ENCODE measurements at places on chromosomes 1 and 21.
A peak's percentile ranks its signal among the peaks of the same experiment; 100 is the strongest.

- no peak for DNase-seq
Measured at GRCh38 chr21:44952116-44952928, 12.5 kb downstream of the SLX9 start.

DNA sequence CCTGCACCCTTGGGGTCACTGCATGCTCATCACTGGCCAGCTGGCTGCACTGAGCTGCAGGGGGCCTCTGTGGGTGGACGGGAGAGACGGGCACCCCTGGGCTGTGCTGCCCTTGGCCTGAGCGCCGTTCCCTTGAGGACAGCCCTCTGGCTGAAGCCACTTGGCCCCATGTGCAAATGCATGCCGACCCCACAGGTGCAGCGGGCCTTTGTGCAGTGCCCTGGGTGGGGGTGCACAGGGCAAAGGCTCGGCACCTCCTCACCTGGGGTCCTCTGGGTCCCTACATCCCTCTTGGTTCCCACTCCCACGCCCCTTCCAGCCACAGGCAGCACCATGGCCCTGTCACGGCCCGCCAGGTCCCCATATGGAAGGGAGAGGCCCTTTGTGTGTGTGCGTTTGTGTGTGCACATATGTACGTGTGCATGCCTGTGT, 41.3 kb downstream of the COQ8A start:
- DNase-seq = no peak

GRCh38 chr1:87329051-87329525, 408 bp downstream of the LMO4 start:
- peak; percentile 35 for DNase-seq

- no peak for DNase-seq
Measured at GRCh38 chr1:225655509-225656258, 2.8 kb upstream of the ENAH start.

DNA sequence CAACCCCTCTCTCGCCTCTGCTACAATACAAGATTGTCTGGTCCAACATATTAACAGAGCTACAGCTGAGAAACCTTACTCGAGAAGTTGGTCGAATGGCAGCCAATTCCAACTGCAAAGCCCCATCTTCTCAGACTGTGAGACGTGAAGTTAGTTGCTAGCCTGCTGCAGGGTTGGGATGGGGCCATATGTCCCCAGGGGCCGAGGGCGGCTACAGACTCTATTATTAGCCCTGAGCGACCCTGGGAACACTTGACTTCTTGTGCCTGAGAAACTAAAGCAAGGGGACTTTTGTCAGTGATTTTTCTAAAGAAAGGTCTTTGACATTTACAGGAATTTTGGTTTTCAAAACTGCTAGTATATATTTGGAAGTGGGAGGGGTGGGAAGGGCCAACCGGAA, 13.7 kb downstream of the NCF2 start:
- DNase-seq = no peak

GRCh38 chr1:172976222-172977041, 74.3 kb downstream of the TNFSF18 start:
- no peak for DNase-seq

DNA sequence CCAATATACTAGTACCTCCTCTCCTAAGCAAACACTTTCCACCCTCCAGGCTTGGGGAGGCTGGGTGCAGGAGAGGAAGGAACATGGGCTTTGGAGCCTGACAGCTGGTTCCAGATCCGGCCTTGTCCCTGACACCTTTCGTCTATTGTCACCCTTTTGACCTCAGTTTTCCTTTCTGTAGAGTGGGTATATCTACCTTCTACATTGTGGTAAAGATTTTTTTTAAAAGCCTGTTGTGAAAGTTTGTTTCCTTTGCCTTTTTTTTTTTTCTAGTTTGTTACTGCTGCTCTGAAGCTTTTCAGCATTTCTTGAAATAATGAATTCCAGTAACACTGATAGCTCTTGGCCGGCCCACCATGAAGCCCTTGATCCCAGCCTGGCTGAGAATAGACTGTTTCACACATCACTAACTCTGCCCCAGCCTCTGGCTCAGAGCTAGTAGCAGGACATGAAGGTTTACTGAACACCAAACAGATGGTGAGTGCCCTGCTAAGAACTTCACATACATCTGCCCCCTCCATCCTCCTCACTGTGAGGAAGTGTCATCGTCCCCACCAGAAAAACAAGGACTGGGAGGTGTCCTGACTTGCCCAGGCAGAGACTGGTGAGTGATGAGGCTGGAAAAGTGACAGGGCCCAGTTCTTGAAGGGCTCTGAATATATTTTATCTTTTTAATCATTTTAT, 33.0 kb upstream of the ID3 start:
- DNase-seq = no peak

All from GM10248 (cell line).